Left ventricle myocardium superior (tissue), 1 donor: ENCODE measurements at places on chromosomes 12 and 14.
A peak's percentile ranks its signal among the peaks of the same experiment; 100 is the strongest.

- no peak for DNase-seq
Measured at GRCh38 chr12:94336211-94336925, 123.3 kb downstream of the CEP83 start.

DNA sequence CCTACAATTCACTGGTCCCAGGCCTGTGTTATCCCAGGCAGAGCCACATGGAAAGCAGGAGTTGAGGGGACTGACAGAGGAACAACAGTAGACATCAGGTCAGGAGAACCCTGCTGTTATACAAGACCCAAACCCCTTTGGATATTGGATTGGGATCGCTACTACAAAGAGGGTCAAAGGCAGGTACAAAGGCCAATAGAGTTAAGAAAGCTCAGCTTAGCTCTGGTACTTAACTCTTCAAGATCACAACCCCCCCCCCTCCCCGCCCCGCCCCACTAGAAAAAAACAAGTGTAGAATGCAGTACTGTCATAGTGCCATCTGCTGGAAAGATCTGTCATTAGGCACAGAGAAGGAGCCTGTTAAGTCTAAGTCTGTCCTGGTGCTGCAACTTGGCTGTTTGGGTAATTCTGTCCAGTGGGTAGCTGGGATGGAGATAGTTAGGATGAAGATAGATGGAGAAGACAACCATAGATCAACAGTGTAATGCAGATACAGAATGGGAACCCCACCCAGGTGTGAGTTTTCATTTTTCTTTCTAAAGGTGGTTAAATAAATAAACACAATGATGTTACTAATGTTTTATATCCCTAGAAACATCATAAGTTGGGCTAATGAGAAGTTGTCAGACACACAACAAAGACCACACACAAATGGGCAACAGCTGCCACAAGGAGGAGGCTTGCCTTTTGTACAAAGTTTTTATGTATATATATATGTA lies 17.2 kb downstream of the REM2 start:
- DNase-seq = no peak

DNA sequence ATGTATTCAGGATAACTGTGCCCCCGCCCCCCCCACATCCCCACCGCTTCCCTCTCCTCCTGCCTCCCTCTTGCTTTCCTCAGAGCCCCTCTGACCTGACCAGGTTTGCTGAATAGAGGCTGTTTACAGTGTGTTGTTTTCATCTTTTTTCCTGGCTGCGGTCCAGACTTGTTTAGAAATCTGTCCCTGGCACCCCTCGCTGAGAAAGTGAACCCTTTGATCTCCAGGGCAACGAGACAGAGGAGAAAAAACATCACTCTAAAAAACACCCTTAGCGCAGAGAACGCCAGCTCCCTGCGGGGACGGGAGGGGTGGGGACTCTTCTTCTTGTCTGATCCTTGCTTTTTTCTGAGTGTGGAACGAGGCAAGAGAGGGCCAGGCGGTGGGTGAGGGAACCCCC lies 22.5 kb downstream of the SDS start:
- DNase-seq = no peak

GRCh38 chr12:84397846-84398245 lies 514.8 kb downstream of the SLC6A15 start:
- DNase-seq = no peak

GRCh38 chr12:3081091-3081490 lies 3.9 kb downstream of the TSPAN9 start:
- no peak for DNase-seq

DNA sequence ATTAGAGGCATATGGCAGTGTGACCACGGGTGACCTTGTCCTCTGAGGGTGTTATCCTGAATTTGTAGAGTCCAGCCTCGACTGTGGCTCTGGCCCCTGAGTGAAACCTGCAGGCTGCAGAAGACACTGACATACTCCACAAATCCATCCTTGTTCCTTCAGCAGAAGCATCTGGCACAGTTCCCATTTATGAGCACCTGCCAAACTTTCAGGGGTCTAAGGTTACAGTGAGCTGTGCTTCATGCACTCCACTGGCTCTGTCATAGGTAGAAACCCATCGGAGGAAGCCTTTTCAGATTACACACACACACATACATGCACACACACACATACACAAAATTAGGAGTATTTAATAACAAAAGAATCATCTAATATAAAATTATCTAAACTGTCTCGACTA lies 13.6 kb upstream of the NUAK1 start:
- DNase-seq = no peak

- DNase-seq = no peak
Measured at GRCh38 chr14:96108911-96109310, 69.7 kb downstream of the C14orf132 start.

DNA sequence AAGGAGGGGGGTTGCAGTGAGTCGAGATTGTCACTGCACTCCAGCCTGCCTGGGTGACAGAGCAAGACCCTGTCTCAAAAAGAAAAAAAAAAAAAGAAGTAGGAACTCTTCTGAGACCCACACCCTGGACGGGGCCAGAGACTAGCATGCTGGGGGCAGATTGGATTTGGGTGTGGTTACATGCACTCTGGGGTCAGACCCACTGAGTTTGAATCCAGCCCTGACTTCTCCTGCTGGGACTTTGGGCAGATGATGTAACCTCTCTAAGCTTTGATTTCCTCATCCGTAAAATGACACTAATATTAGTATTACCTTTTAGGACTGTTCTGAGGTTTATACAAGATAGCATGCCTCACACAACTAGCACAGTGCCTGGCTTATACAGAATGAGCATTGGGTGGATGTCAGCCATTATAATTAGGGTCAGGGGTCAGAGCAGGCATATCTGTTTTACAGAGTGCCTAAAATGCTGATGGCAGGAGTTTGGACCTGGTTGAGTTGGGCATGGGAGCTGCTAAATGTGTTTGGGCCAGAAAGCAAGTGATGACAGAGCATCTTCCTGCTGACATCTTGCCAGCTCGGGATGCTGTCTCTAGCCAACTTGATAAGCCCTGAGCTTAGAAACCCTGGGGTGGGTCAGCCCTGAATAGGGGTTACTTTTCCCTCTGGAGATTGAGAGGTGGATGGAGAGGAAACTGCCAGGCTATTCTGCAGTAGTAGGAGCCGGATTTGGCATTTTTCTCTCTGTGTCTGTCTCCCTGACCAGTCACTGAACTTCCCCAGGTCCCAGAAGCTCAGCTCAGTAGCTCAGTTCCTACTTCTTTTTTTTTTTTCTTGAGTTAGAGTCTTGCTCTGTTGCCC lies 15.5 kb downstream of the TPCN1 start:
- peak; percentile 65 for DNase-seq

GRCh38 chr14:103199124-103199523 lies 75.9 kb downstream of the TNFAIP2 start:
- DNase-seq = no peak

- DNase-seq = no peak
Measured at GRCh38 chr12:85277191-85277590, 2.8 kb upstream of the ALX1 start.

GRCh38 chr14:50061664-50062437 lies 54.5 kb downstream of the VCPKMT start:
- DNase-seq = no peak

DNA sequence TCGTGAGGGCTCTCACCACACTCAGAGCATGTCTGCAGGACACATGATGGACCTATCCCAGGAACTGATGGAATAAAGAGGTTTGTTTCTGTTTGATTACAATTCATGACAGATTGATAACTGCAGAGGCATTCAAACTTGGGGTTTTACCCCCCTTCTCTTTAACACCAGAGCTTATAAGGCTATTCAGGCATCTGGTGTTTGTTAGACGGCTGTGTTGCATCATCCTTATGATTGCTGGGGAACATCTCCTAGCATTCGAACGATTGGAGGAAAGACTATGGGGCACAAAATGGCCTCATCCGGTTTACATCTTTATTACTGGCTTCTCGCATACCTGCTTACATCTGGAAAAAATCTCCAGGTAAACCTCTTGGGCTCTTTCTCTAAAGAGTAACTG lies 191.8 kb downstream of the MSRB3 start:
- DNase-seq = no peak

DNA sequence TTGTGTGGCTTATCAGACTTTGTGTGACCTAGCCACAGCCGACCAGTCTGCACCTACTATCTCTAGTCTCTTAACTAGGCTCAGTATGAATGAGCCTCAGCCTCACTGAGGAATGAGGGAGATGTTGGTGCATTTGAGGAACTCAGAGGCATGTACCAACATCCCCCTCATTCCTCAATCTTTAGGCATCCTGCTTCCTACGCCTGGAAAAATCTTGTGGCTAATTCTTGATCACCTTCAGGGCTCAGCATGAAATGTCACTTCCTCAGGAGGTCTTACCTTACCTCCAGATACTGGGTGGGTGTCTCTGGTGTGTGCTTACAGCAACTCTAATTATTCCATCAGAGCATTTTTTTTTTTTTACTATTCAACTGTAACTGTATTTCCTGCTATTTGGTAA lies 148.8 kb upstream of the TMCC3 start:
- no peak for DNase-seq

GRCh38 chr12:92411687-92412086 lies 266.0 kb upstream of the BTG1 start:
- DNase-seq = no peak

GRCh38 chr12:98154850-98155249 lies 360.5 kb upstream of the TMPO start:
- DNase-seq = no peak

DNA sequence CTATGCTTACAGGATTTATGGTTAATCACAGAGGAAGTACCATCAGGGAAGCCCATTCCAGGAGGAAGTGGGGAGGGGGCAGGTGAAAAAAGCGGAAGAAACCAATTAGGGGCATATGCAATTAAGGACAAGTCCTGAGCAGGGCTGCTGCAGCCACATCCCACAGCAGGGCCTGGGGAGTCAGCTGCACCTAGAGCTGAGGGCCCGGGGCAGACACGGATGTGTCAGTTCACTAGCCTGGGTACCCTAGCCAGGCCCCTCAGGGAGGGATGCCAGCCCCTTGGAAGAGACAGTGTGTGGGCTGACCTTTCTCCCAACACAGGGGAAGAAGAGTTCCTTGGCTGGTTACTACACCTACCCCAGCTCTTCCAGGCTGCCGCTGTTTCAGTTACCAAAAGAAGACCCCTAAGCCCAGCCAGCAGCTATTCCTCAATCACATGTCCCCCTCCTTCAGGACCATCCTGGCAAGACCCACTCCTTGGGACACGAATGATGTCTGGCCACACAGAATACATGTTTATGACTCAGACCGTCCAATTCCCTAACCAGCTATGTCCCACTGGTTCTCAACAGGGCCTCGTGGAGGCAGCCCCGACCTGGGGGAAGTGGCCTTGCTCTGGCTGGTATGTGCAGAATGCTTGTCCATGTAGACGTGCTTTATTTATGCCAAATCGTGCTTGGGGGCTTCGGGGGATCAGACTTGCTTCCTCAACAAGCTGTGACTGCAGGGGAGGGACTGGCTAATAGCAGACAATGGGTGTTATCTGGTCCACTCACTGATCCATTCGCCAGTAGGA lies 133.7 kb upstream of the RTL1 start:
- no peak for DNase-seq

- DNase-seq = no peak
Measured at GRCh38 chr12:124627956-124628355, 60.5 kb upstream of the NCOR2 start.

DNA sequence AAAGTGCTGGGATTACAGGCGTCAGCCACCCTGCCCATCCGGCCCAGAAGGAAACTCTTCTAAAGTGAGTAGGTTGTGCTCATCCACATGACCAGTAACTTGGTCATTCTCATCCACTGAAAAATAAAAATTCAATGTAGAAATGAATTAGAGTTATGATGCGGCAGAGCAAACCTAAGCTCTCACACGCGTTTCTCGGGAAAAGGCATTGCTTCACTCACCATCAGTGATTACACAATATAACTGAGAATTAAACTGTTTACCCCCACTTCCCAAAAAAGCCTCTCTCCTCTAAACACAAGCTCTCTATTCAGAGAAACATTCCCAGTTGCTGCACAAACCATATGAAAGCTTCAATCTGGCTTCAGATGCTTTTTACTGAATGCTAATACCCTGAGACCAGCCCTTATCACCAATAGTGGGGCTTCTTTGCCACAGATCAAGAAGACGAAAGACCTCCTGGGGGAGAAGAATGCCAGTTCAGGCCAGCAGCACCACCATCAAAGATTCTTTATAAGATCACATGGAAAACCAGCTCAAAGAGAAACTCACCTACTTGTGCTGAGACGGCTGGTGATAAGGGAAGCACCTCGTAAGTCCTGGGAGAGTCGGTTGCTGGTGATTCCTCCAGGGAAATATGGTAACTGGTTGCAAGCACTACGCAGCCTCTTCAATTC lies 121.5 kb upstream of the SFSWAP start:
- no peak for DNase-seq

DNA sequence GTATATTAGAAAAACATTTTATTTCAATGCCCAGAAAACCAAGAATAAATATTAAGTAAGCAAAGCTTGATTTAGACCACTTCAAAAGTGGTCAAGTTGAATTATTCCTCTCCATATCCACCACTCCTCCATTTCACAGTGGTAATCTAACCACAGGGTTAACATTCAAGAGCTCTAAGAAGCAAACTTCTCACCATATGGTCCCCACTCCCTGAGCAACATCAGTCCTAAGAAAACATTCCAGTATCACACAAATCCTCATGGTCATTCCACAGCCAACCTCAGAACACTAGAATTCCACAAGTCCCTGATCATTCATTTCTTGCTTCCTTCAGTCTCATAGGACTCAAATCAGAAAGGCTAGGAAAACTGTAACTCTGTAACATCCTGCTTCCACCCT lies 47.9 kb downstream of the ST8SIA1 start:
- DNase-seq = no peak

DNA sequence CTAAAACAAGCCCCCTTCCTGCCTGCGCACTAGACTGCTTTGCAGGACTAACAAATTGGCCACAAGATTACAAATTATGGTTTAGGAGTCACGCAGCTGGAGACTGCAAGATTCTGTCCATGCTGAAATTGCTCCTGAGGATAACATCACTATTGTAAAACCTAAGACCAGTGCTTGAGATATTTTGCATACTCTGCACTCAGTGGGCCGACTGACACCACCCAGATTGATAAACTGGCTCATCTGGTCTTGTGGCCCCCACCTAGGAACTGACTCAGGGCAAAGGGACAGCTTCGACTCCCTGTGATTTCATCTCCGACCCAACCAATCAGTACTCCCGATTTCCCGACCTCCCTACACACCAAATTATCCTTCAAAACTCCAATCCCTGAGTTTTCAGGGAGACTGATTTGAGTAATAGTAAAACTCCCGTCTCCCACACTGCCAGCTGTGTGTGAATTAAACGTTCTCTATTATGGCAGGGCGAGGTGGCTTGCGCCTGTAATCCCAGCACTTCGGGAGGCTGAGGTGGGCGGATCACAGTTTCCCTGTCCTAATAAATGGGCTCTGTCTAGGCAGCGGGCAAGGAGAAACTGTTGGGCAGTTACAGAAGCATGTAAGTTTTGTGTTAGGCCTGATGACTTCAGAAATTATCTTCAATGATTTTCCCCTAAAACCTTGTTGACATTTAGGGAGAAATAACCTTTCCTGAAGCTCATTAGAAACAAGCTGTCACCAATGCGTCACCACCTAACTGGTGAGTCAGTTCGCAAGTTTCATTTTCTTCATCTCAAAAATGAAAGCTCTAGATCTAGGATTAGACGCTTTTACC lies 5.3 kb upstream of the UBC start:
- DNase-seq = no peak

GRCh38 chr14:74203639-74204038 lies 35.6 kb upstream of the VSX2 start:
- DNase-seq = no peak
